ENCODE measurements at places on chromosomes 2 and 18.

- DNase-seq, result no peak
These were observed 13.3 kb downstream of the GALNT14 start for GRCh38 chr2:31124904-31125303.

- DNase-seq, result peak; percentile 86
These were observed 777 bp upstream of the RAB17 start for GRCh38 chr2:237591141-237591881.

GRCh38 chr18:22109535-22109934 is 59.9 kb upstream of the GATA6 start:
- no peak for DNase-seq

DNA sequence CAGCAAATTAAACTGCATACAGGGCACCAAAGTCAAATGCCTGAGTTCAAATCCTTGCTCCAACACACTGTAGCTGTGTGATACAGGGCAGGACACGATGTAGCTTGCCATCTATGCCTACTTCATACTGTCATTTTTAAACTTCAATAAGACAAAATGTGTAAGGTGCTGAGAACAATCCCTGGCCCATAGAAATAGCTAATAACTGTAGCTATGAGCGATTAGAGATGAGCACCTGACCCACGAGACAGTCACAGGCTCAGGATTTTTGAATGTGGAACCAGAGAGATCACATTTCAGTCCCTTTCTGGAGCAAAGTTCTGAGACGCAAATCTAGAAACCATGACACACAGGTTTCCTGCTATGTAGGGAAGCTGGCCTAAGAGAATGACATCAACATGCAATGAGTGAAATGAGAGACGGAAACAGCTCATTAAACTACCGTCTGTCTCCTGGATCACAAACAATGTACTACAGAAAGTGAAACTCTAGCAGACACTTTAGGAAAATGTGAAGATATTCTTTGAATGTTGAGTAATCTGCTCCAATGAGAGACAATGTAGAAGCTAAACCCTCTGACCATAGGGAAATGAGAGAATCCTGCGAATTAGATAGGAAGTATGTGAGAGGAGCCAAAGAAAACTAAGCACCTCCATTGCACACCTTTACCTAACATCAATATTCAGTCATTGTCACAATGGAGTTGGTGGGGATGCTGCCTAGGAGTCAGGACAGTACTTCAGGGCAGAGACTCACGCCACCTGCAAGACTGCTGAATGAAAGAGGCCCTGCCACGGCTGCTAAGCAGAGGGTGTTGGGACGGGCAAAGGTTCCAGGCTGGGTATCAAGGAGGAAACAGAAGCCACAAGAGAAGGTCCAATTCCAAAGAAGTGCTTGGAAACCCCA is 25.5 kb downstream of the B4GALT6 start:
- peak; percentile 87 for DNase-seq

DNA sequence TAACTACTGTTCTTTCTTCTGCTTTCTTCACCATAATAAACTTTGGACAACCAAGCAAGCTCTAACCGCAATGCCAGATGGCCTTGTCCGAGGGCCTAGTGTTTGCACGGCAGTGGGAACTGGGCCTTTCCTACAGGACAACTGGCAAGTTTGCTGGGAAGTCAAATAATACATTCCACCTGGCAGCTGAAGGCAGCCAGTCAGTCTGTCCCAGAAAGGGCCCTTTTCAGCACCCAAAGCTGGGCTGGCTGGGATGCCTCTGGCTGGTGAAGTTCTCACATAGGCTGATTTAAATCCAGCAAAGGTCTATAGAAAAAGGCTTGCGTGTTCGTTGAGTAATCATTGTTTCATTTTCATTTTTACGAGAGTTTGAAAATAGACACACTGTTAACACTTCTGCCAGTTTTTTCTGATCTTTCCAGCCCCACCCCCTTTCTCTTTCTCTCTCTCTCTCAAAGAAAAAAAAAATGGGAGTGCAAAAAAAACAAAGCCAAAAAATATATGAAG is 110.0 kb upstream of the EPAS1 start:
- no peak for DNase-seq

DNA sequence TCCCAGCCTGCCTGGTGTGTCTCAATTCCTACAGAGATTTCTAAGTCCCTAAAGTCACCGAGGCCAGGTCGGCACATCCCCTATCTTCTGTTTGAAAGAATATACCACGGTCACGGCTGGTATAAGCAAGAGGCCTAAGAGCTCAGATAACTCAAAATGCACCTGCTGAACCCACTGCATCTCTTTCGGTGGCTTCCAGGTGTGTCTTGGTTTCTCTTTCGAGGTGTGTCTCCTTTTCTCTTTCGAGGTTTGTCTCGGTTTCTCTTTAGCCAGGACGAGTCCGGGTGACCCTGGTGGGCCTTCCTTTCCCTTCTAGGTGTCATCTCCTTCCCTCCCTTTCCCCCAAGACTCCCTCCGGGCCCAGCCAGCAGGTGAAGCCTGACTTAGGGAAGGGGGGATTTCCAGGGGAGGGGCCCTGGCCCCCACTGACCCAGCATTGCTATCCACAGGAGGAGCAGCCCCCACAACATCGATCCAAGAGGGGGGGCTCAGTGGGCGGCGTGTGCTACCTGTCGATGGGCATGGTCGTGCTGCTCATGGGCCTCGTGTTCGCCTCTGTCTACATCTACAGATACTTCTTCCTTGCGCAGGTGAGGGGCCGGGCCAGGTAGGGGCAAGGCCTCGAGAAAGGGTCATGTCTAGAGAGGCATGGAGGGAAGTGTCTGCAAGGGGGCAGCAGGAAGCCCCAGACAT is 8.4 kb downstream of the ITM2C start:
- no peak for DNase-seq

- peak; percentile 68 for DNase-seq
These were observed 32.6 kb upstream of the SPAG16 start for GRCh38 chr2:213251618-213252017.

- DNase-seq, result peak; percentile 30
These were observed 118.3 kb downstream of the FMNL2 start for GRCh38 chr2:152453129-152453911.

DNA sequence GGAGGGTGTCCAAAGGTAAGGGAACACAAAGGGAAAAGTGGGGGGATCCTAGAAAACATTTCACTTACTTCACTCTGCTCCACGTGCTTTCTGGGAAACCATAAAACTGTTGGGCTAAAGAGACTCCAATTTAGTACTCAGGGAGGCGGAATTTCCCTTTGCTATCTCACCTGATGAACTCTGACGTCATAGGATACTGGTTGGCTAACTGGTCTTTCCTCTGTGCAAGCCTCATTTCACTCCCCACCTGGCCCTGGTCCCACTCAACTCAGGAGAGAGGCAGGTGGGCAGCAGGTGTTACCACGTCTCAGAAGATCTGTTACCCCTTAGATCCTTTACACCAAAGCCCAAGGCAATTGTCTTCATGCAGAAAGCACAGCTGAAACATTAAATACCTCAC is 51.8 kb upstream of the PMAIP1 start:
- DNase-seq, result peak; percentile 89
